ENCODE measurements at places on chromosomes 16 and 17.
A peak's percentile ranks its signal among the peaks of the same experiment; 100 is the strongest.

DNA sequence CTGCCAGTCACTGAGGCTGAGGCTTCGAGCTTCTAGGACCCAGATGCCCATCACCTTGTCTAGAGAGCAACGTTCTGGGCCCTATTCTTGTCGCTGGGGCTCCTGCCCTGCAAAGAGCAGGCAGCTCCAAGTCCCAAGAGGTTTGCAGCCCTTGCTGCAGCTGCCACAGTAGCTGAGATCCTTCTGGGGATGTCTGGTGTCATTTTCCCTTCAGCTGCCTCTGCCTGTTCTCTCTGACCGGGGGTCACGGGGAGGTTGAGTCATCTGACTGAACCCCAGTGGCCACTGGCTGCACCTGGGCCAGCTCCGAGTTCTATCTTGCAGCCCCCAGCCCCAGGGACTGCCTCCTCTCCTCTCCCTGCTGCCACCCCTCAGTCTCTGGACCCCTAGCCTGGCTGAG is 4.9 kb downstream of the WSCD1 start:
- DNase-seq, result no peak

- DNase-seq, result peak; percentile 31
Measured at GRCh38 chr16:66551348-66551759, 1.0 kb upstream of the CKLF start.

DNA sequence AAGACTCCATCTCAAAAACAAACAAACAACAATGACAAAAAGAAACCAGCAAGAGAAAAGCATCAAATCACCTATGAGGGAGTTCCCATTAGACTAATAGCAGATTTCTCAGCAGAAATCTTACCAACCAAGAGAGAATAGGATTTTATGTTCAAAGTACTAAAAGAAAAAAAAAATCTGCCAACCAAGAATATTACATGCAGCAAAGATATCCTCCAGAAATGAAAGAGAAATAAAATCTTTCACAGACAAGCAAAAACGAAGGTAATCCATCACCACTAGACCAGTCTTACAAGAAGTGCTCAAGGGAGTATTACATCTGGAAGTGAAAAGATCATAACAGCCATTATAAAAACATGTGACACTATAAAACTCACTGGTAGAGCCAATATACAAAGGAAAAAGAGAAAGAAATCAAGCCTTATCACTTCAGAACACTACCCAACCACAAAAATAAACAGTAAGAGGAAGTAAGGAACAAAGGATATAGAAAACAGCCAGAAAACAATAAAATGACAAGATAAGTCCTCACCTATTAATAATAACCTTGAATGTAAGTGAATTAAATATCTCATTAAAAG is 66.3 kb downstream of the STX8 start:
- no peak for DNase-seq

- no peak for DNase-seq
Measured at GRCh38 chr16:69561901-69562300, 3.9 kb upstream of the NFAT5 start.

DNA sequence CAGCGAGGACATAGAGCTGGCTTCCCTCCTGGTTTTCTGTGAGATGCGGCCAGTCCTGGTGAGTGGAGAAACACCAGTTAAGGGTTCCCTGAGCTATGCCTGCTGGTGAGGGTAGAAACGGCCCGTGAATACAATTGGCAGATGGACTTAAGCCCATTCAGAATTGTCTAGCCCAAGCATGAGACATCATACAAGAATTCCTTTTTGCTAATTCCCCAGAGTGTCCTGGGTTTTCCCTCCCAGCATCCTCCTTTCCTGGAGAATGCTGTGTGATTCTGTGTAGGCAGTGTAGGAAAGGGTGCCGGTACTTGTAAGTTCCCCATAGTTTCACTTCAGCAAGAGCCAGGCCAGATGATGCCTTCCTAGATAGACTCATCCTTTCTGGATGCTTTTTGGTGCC is 65.1 kb downstream of the SDR42E1 start:
- DNase-seq, result no peak

GRCh38 chr17:82907797-82908542 is 68.1 kb upstream of the ZNF750 start:
- DNase-seq, result no peak

GRCh38 chr17:27945333-27945616 is 52.1 kb upstream of the LYRM9 start:
- DNase-seq, result no peak

GRCh38 chr17:60386147-60387058 is 5.5 kb downstream of the USP32 start:
- no peak for DNase-seq

- DNase-seq, result no peak
Measured at GRCh38 chr17:74239172-74239571, 25.8 kb downstream of the TTYH2 start.

DNA sequence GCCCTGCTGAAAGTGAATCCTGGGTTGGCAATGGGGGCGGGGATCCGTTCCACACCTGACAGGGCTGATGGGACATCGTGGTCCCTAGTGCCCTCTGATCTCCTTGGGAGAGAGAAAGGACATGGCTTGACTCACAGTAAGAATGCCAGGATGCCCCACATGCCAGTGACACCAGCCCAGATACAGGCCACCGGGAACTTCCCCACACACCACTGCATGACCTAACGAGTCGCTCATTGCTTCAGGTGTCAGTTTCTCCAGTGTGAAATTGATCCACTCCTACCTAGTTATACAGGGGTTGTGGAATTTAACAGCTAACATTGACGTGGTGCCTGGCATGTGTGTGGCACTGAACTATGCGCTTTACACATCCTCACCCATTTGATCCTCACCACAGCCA is 7.5 kb downstream of the CD300LG start:
- DNase-seq, result no peak
